ENCODE measurements at places on chromosomes 4 and X.

DNA sequence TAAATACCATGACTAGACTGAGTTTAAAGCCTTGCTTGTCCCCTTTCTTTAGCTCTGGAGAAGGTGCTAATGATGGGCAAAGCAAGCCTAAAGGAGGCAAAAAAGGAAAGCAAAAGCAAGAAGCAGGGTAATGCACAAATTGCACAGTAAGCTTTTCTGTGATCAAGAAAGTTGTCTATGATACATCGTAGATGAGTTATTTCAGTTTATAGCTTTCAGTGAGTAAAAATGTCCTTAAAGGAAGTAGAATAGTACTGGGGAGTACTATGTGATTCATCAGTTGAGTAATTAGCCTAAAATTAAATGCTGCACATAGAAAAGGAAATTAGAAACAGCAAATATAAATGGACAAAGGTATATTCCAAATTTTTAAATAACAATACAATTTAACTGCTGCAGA lies 50.2 kb upstream of the PDE5A start:
- peaks cover 3% of the 10 kb centered on the region for H3K36me3 ChIP-seq
- no peaks in the 10 kb centered on the region for H3K4me1 ChIP-seq
- no peak overlapping the region for H3K4me3 ChIP-seq

DNA sequence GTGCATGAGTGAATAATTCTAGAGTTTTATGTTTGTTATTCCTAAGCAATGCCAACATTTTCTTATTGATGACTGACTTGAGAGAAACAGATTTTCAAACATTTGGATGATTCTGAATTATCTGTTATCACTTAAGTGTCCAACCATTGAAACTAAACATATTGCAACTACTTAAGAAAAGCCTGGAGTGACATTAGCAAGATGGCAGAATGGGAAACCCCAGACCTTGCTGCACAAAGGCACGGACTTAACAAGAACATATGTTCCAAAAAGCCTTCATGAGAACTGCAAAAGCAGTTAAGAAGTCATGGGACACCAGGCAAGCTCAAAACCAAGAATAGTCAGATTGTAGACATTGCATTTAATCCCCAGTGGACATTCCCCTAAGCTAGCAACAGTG lies 215.1 kb downstream of the DCHS2 start:
- no peak for DNase-seq
- peaks cover 2% of the 10 kb centered on the region for H3K36me3 ChIP-seq
- H3K4me3 ChIP-seq = no peak overlapping the region
- no peaks in the 10 kb centered on the region for H3K4me1 ChIP-seq

- H3K27me3 ChIP-seq = no peaks in the 10 kb centered on the region
- no peaks in the 10 kb centered on the region for H3K36me3 ChIP-seq
- DNase-seq = no peak
- no peaks in the 10 kb centered on the region for H3K4me1 ChIP-seq
- no peak overlapping the region for H3K4me3 ChIP-seq
Measured at GRCh38 chrX:31384471-31384870, 312.6 kb upstream of the FTHL17 start.

DNA sequence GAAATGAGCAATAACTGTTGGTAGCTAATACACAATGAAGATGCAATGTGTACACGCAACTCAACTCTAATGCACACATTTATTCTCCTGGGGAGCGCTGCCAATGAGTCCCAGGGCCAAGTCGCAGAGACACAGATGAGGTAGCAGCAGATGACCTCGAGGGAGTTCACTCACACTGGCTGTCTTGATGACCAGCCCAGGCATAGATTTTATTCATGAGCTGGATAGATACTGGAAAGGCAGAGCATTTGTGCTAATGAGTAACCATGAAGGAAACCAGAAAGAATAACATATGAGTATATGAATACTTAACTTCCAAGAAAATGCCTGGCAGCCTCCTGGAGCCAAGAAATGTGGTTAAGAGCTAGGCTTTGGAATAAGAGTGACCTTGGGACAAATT lies 42.3 kb downstream of the RASL11B start:
- no peaks in the 10 kb centered on the region for H3K27me3 ChIP-seq
- no peaks in the 10 kb centered on the region for H3K4me1 ChIP-seq
- no peak for DNase-seq

DNA sequence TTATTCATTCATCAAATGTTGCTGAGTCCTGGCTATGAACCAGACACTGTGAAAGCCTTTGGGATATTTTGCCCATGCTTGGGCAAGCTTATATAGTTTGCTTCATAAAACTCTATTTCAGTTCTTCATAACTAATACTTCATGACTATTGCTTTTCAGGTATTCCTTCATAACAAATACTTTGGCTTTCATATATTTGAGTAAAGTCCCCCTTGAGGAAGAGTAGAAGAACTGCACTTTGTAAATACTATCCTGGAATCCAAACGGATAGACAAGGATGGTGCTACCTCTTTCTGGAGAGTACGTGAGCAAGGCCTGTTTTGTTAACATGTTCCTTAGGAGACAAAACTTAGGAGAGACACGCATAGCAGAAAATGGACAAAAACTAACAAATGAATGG lies 1.7 kb upstream of the AFP start:
- DNase-seq = no peak
- H3K4me1 ChIP-seq = no peaks in the 10 kb centered on the region
- H3K27me3 ChIP-seq = no peaks in the 10 kb centered on the region
- H3K36me3 ChIP-seq = no peaks in the 10 kb centered on the region
- H3K27ac ChIP-seq = no peak overlapping the region

DNA sequence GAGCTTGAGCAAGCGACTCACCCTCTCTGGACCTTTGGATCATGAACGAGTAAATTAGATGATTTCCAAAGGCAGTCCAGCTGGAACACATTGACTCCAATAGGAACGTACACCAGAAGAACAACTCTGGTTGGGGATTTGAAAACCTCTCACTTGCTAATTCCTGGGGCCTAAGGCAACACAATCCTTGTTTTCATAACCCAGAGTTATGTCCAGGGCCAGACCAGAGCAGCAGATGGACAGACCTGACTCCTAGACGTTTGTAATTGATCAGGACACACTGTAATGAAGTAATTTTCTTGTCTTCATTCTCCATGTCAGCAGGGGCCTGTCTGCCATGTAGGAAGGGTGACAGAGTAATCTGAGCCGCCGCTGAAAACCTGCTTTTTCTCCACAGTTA lies 283.9 kb downstream of the IDS start:
- DNase-seq = no peak
- no peak overlapping the region for H3K27ac ChIP-seq
- H3K36me3 ChIP-seq = no peaks in the 10 kb centered on the region
- H3K27me3 ChIP-seq = no peaks in the 10 kb centered on the region

DNA sequence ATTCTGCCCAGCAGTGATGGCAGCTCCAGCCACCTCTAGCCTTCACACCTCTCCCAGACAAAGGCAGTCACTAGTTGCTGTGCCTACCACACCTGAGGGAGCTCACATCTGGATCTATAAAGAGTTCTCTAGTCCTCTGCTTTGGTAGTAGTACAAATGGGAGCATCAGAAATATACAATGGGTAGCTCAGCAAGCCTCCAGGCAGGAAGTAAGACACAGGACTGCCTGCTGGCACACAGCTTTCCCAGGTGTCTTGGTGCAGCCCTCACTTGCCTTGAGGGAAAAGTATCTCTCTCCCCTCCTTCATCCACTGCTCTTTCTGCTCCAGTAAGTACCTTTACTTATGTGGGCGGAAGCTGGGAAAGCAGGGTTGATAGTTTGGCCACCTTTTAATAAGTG lies 212.9 kb upstream of the SLC7A11 start:
- no peaks in the 10 kb centered on the region for H3K36me3 ChIP-seq
- H3K4me3 ChIP-seq = no peak overlapping the region
- H3K27ac ChIP-seq = no peak overlapping the region
- DNase-seq = no peak
- no peaks in the 10 kb centered on the region for H3K27me3 ChIP-seq
- no peaks in the 10 kb centered on the region for H3K4me1 ChIP-seq

DNA sequence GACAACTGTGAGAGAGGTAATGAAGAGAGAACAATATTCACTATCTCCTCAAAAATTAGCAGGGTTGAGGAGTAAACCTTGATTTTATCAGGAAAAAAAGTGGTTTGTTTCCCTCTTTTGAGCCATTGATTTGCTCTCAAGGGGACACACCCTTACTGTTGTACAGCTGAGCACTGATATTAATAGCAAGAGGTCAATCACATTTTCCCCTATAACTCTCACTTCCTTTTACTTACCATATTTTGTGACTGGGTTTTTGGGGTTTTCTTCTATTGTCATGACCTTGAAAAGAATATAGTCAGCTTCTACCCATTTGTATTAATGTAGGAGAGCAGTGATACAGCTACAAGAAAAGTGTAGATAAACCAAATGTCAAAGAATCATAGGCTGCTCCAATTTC lies 70.2 kb upstream of the LONRF3 start:
- peaks cover 10% of the 10 kb centered on the region for H3K27me3 ChIP-seq
- no peak overlapping the region for H3K4me3 ChIP-seq
- H3K4me1 ChIP-seq = no peaks in the 10 kb centered on the region
- peaks cover 5% of the 10 kb centered on the region for H3K36me3 ChIP-seq
- no peak overlapping the region for H3K27ac ChIP-seq

GRCh38 chr4:168854350-168854921 lies 155.6 kb downstream of the CBR4 start:
- H3K4me1 ChIP-seq = peaks cover 5% of the 10 kb centered on the region
- H3K27ac ChIP-seq = no peak overlapping the region
- H3K4me3 ChIP-seq = no peak overlapping the region
- DNase-seq = no peak

GRCh38 chrX:115690511-115691216 lies 129.7 kb downstream of the PLS3 start:
- H3K36me3 ChIP-seq = no peaks in the 10 kb centered on the region
- H3K4me1 ChIP-seq = no peaks in the 10 kb centered on the region
- no peak overlapping the region for H3K27ac ChIP-seq

DNA sequence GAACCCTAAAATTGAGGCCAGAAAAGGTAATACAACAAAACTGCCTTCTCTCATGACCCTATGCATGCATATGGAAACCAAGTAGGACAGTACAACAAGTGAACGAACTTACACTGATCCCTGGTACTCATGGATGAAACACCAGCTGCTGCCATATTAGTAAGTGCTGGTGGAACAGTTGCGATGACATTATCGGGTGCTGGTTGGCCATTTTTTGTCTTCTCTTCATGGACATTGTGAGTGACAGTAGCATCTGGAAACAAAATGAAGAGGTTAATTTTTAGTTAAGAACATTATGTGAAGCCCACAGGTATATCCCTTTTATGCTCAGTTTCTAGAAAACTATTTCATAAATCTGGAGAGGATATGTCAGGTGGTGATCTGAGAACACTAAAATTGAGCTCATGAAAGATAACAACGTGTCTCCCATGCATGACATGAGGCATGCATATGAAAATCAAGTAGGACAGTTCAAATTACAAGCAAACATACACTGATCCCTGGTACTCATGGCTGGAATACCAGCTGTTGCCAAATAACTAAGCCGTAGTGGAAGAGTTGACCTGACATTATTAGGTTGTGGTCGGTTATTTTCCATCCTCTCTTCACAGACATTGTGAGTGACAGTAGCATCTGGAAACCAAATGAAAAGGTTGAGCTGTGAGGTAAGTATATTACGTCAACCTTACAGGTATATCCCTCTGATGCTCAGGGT lies 74.2 kb upstream of the CT45A1 start:
- no peak for DNase-seq
- no peaks in the 10 kb centered on the region for H3K36me3 ChIP-seq
- H3K27me3 ChIP-seq = peaks cover 8% of the 10 kb centered on the region
- H3K4me1 ChIP-seq = no peaks in the 10 kb centered on the region
- H3K4me3 ChIP-seq = no peak overlapping the region

DNA sequence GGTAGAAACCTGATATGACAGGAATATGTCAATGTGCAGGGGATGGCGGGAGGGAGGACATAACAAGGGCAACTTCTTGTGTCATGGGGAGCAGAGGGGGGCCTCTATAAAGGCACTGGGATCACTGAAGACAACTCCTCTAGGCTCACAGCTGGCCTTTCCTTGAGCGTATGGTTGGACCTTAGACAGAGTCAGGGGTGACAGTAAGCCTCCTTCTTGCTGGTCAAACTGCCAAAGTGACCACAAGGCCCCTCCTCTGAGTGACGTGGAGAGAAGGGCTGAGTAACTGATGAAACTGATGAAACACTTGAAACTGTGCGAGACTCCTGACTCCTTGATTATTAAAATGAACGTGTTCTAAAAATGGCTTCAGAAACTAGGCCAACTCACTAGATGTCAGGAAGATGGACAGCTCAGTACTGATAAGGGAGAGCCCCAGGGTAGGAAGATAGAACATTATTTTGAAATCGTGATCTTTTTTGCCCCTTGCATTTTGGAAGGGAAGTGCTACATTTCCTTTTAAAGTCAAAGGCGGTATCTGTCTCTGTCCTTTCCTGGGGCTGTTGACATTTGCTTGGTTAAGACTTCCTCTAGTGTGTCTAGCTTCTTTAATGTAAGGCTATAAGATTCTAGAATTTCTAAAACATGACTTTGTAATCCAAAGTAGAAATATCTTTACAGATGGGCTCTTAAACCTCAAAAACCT lies 1.6 kb downstream of the RAB33A start:
- peaks cover 11% of the 10 kb centered on the region for H3K36me3 ChIP-seq
- H3K4me3 ChIP-seq = peak overlapping the region; percentile 89
- peaks cover 37% of the 10 kb centered on the region for H3K4me1 ChIP-seq
- no peaks in the 10 kb centered on the region for H3K27me3 ChIP-seq
- H3K27ac ChIP-seq = peak overlapping the region; percentile 87
- DNase-seq = no peak

- H3K27me3 ChIP-seq = no peaks in the 10 kb centered on the region
- no peaks in the 10 kb centered on the region for H3K4me1 ChIP-seq
- no peak overlapping the region for H3K4me3 ChIP-seq
- H3K27ac ChIP-seq = no peak overlapping the region
- no peak for DNase-seq
- no peaks in the 10 kb centered on the region for H3K36me3 ChIP-seq
Measured at GRCh38 chr4:87716371-87717265, 66.5 kb downstream of the DMP1 start.

GRCh38 chrX:149286940-149287349 lies 218.2 kb downstream of the IDS start:
- no peaks in the 10 kb centered on the region for H3K36me3 ChIP-seq
- H3K4me3 ChIP-seq = no peak overlapping the region
- H3K27ac ChIP-seq = no peak overlapping the region
- H3K27me3 ChIP-seq = peaks cover 6% of the 10 kb centered on the region
- H3K4me1 ChIP-seq = no peaks in the 10 kb centered on the region

GRCh38 chr4:617644-618641 lies 7.4 kb upstream of the PDE6B start:
- H3K4me3 ChIP-seq = no peak overlapping the region
- no peak for DNase-seq
- H3K27ac ChIP-seq = no peak overlapping the region
- no peaks in the 10 kb centered on the region for H3K4me1 ChIP-seq

All from effector memory CD8-positive, alpha-beta T cell (primary cell).